ENCODE measurements at places on chromosomes 16 and 17. TPM values are rescaled to one million over a fixed set of nuclear protein-coding genes. Genes with fewer than 3 reads are reported as not detected.

The WFDC1 gene
- 1.0 TPM for total RNA-seq

DNA sequence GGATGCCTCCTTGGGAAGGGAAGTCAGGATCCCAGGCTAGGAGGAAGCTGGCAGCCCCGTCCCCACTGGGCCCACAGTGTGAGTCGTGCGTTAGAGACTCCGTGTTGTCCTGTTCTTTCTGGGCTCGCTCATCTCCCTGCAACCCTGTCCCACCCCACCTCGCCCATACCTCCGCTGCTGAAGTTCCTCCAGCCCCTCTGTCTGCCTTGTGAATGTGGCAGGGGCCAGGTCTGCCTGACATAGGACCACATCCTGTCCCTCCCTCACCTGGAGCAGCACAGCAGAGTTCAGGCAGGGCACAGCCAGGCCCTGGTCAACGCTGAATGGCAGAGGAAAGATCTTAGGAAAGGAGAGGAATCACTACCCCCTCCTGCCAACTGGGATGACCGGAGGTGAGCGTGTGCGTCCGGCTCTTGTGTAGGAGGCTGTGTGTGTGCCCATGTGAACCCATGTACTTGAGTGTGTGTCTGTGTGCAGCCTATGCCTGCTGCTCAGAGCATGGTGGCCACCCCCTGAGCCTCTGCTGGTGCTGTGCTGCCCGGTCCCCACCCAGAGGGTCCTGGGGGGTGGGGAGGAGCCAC lies 12.8 kb downstream of the KCNJ18 start:
- no peak for DNase-seq

DNA sequence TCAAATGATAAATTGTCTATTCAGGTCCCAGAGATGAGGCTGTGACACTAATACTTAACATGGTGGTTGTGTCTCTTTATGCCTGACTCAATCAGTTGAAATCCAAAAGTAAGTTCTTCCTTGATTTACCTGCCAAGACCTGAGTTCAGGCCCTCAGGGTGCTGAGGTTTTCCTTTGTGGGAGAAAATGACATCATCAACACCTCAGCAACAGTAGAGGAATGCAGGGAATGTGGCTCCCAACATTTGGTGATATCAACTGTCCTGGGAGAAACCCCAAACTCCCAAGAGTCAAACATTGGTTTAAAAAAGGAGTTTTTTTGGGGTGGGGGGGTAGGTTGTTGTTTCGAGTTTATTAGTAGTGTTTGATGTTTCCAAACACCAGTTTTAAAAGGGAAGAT lies 14.7 kb downstream of the RNF43 start:
- DNase-seq, result no peak

The DCUN1D3 gene
- 8.4 TPM for total RNA-seq

DNA sequence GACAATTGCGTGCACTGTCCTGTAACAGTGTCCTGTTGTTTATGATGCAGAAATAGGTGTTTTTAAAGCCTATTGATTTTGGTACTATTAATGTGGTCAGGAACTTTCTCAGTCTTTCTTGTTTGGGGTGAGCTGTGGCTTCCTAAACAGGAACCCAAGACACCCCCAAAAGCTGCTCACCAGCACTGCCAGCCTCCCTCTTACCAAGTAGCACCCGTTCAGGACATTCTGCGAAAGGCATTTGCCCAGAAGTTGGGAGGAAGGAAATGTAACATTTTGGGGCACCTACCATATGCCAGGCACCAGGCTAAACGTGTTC lies 21.6 kb upstream of the STH start:
- no peak for DNase-seq

The CLEC18C gene
- total RNA-seq, result not detected

The BFAR gene
- total RNA-seq, result 33.4 TPM

The CIBAR2 gene
- not detected for total RNA-seq

GRCh38 chr16:2881783-2882649 lies 999 bp upstream of the FLYWCH2 start:
- DNase-seq, result no peak

GRCh38 chr17:56909742-56910508 lies 3.9 kb downstream of the TRIM25 start:
- peak; percentile 29 for DNase-seq

DNA sequence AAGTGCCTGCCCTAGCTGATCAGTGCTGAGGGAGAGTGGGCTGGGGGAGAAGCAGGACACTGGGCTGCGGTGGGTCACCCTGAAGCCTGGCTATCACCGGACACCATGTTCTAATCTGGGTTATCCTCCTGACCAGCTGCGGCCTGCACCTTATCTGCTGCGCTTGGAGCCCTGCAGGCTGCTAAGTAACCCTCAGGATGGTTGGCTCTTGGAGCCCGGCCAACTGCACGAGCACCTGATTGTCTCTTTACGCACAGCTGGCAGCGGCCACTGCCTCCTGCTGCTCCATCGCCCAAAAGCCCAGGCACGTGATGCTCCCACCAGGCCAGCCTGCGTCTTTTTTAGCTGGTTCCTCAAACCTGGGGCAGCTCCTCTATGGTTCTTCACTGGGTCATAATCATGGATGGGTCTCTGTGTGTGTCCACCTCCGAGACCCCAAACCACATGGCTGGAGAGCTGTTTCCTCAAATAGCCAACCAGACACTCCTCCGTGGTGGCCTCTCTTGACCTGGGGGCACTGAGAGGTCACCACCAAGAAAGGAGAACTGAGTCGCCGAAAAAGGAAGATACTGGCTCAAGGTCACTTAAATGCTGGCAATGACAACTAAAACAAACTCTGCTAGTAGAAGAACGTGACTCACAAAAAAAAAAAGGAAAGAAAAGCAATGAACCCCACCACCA lies 21.7 kb downstream of the SPHK1 start:
- peak; percentile 84 for DNase-seq

GRCh38 chr17:6454495-6455320 lies 10.5 kb downstream of the PIMREG start:
- no peak for DNase-seq

The NPIPB12 gene
- total RNA-seq, result 9.4 TPM

The PSKH1 gene
- 23.0 TPM for total RNA-seq

The ADAT1 gene
- 17.3 TPM for total RNA-seq

- DNase-seq, result no peak
These were observed 64.9 kb upstream of the LGALS9 start for GRCh38 chr17:27565874-27566670.

The PRSS53 gene
- 1.4 TPM for total RNA-seq

The SPHK1 gene
- 17.3 TPM for total RNA-seq
